Bone marrow (tissue), 2 donors: ENCODE measurements at places on chromosomes 2 and 18.

- no peak for DNase-seq
Observed at GRCh38 chr18:59467497-59467896, 108.4 kb upstream of the LMAN1 start.

- DNase-seq, result no peak
Observed at GRCh38 chr2:207330912-207331311, 165.2 kb upstream of the KLF7 start.

GRCh38 chr2:37627710-37628109 is 43.7 kb downstream of the CDC42EP3 start:
- no peak for DNase-seq

- no peak for DNase-seq
Observed at GRCh38 chr2:127024769-127025358, 82.1 kb downstream of the BIN1 start.

GRCh38 chr2:219119422-219120043 is 41.1 kb downstream of the NHEJ1 start:
- peak; percentile 21 for DNase-seq

DNA sequence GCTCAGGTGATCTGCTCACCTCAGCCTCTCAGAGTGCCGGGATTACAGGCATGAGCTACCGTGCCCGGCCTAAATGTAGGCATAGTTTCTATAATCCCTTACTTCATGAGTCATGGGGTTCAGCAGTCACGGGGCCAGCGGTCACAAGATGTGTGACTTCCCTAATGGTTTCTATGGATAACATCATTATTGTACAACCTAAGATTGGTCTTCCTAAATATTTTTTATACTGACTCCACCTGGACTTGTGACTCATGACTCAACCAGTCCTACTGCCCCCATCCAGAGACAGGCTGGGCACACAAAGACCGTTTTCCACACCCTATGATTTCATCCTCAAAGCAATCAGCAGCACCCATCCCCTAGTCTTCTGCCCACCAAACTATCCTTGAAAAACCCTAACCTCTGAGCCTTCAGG is 15.9 kb downstream of the FAM210A start:
- DNase-seq, result no peak

DNA sequence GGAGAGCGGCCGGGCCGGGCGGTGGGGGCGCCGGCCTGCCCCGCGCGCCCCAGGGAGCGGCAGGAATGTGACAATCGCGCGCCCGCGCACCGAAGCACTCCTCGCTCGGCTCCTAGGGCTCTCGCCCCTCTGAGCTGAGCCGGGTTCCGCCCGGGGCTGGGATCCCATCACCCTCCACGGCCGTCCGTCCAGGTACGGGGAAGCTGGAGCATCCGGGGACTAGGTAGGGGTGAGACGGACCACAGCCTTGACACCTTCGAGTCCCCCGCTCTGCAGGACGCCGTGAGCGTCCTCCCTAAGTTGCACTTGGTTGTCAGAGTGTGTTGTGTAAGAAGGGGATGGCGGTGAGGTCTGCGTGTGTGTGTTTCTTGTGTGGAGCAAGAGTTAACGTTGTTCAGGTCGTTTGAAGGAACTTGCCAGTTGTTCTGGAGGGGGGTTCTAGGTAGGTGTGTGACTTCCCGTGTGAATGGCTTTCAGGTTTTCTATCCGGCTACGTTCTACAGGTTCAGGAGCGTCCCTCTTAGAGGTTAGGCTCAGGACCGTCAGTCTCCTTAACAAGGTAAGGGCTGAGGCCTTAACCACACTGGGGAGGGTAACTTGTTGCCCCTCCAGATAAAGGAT is 393 bp downstream of the IL1R1 start:
- DNase-seq, result no peak

- no peak for DNase-seq
Observed at GRCh38 chr2:96396095-96396494, 60.5 kb downstream of the NCAPH start.

GRCh38 chr2:112724591-112725525 is 4.0 kb downstream of the NT5DC4 start:
- DNase-seq, result peak; percentile 40
